ENCODE measurements at places on chromosomes 1 and 21. TPM values are rescaled to one million over a fixed set of nuclear protein-coding genes. Genes with fewer than 3 reads are reported as not detected.

GRCh38 chr1:230753586-230754251, 6.5 kb downstream of the CAPN9 start:
- DNase-seq, result peak; percentile 74

DNA sequence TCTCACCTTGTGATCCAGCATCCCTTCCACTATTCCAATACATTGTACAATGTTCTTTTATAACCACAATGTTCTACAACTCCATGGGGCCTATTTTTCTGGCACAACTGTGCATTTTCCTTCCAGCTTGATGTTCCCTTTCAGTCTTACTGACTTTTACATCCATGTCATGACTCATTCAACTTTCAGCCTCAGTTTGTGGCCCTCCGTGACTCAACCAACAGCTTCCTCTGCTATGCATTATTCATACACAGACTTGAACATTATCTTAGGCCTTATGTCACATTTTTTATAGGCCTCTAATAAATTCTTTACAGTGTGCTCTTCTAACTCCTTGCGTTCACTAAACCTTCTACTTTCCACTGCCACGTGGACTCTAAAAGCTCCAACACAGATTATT, 119.4 kb upstream of the PRMT6 start:
- no peak for DNase-seq

AGO4 gene
- 16.5 TPM for total RNA-seq

DNA sequence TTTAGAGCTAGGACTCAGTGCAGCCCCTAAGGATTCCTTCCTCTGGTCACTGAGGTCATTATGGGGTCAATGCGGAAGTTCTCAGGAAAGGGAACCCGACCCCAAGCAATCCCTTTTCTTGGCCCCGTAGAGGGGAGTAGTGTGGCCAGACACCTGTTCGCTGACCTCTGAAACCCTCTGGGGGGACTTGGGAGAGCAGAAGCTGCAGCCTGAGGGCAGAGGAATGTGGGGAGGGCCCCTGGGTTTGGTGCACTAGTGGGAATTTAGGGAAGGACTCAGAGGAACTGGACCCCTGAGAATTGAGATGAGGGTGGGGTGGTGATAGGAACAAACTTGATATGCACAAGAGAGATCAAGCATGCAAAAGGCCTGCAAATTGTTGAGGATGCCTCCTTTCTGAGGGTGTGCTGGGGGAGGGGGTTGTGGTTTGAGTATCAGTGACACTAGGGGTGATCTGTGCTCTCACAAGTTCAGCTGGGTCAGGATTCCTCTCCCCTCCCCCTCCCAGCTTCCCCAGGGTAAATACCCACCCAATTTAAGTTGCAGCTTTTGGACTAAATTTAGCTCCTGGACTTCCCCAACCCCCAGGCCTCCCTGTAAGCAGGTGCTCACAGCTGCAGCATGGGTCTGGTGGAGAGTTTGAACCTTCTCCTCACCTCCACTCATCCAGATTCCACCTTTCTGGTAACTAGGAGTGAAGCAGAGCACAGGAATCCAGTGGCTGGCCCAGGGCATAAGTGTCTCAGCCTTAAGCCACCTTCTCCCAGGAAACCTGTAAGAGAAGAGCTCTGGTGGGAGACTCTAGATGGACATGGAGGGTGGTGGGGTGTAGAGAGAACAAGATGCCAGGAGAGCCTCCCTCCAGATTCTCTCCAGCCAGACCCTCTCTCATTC, 13.5 kb downstream of the ADAMTSL4 start:
- DNase-seq, result no peak

RNF223 gene
- not detected for total RNA-seq

- no peak for DNase-seq
Measured at GRCh38 chr1:205373798-205374175, 17.1 kb upstream of the KLHDC8A start.

- no peak for DNase-seq
Measured at GRCh38 chr1:82185084-82185483, 384.4 kb downstream of the ADGRL2 start.

- no peak for DNase-seq
Measured at GRCh38 chr1:24558902-24559791, 3.3 kb downstream of the NCMAP start.

- no peak for DNase-seq
Measured at GRCh38 chr1:43625063-43625780, 24.7 kb upstream of the KDM4A start.

PLPPR4 gene
- total RNA-seq, result 0.24 TPM

DNA sequence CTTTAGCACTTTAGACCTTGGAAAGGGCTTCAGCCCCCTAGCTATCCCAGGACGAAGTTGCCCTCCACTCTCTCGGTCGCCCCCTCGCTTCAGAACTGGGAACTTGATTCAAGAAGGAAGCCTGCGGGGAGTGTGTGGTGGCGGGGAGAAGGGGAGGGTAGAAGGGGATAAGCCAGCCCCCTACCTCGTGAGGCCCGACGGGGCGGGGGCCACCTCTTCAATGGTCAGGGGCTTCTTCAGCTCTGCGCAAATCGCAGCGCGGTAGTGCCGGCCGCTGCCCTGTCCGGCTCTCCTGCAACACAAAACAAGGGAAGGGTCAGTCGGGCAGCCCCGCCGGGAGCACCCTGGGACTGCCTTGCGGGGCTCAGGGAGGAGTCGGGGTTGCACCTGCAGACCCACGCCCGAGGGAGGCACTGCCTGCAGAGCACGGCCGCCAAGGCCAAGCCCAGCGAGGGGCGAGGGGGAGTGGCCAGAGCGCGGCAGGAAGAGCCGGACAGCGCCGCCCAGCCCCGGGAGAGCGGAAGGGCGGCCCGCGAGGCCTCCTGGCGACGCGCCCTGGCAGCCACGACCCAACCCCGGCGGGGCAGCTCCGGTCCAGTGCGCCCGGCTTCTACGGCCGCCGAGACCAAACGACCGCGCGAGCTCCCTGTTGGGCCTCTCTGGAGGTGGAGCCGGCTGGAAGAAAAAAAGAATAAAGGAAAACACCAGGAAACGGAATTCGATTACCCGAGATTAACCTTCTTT, 56.2 kb upstream of the RASAL2 start:
- peak; percentile 94 for DNase-seq

GRCh38 chr21:44837537-44837936, 19.7 kb upstream of the SUMO3 start:
- DNase-seq, result no peak

GRCh38 chr21:28375708-28376385, 616.8 kb downstream of the LTN1 start:
- no peak for DNase-seq

- DNase-seq, result no peak
Measured at GRCh38 chr1:5568321-5568720, 423.9 kb downstream of the NPHP4 start.

UTS2 gene
- not detected for total RNA-seq

DNA sequence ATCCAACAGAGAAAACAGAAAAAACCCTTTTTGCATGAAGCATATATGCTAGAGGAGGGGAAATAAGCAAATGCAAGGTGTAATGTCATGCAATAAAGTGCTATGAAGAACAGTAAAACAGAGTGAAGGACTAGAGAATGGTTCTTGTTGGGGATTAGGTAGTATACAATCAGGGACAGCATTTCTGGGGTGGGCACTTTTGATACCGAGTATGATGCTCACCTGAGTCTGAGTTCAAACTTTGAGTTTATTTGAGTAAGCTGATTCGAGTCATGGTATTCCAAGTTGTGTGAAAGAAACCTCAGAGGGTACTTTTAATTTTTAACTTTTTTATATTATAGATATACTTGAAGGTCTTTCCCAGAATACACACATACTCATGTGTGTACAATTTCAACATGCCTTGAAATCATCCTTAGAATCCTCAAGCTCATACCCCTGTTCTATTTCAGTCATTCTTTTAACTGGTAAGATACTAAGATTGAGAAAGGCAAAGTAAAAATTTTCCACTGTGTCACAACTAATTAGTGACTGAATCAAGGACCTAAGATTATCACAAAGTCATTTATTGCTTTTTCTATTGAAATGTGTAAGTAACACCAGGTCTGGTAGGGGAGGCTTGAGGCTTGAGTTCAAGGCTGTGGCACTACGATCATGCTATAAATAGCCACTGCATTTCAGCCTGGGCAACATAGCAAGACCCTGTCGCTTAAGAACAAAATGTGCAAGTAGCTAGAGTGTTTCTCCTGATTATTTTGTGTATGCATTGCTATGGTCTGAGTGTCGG, 12.1 kb downstream of the LRRC8B start:
- DNase-seq, result no peak

GRCh38 chr21:44010429-44010828, 1.7 kb upstream of the TRAPPC10 start:
- no peak for DNase-seq

AQP10 gene
- not detected for total RNA-seq

PEAR1 gene
- total RNA-seq, result 8.1 TPM

GRCh38 chr1:228478326-228478725, 8.9 kb upstream of the RNF187 start:
- no peak for DNase-seq

DNA sequence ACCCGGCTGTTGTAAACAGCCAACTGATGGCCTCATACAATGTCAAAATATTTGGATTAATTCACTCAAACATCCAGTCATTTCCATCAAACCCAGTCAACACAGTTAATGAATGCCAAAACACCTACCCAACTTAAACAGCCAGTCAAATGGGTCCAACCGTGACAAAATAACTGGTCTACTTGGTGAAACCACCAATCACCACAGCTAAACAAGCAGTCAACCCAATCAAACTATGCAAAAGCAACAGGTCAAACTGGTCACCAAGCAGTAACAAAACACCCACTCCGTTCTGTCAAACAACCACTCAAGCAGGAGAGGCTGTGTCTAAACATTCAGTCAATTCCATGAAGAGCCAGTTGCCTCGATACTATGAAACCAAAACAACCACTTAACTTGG, 119.2 kb downstream of the FOXD2 start:
- no peak for DNase-seq

- no peak for DNase-seq
Measured at GRCh38 chr1:94279038-94279437, 41.7 kb upstream of the ARHGAP29 start.

EXO1 gene
- 0.65 TPM for total RNA-seq

- no peak for DNase-seq
Measured at GRCh38 chr1:93770640-93771039, 89.0 kb upstream of the BCAR3 start.

TRIM63 gene
- 212 TPM for total RNA-seq

- DNase-seq, result no peak
Measured at GRCh38 chr1:156198831-156199349, 5.0 kb downstream of the SLC25A44 start.

DNA sequence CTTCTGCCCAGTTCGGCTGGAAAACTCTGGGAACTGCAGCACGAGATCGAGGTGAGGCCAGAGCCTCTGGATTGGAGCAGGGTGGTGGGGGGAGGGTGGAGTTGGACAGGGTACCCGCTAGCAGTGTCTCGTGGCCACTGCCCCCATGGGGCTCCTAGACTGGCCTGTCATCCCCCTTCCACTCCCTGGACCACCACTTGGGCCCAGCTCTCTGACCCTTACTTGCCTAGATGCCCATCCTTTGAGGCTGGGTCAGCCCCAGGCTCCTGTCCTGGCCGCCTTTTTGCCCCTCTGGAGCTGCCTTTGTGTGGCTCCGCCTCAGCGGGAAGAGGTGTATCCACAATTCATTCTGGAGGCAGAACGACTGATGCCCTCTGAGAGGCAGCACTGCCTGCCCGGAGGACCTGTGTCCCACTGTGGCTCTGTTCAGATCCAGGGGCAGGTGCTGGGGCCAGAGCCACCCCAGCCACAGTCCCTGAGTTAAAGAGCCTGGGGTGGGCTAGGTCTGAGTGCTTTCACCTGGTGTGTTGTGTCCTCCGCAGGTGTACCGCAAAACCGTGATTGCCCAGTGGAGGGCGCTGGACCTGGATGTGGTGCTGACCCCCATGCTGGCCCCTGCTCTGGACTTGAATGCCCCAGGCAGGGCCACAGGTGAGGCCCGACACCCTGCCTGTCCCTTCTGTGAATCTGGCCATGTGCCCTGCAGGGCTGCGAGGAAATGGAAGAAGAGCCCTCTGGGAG, 17.7 kb downstream of the FAAH start:
- no peak for DNase-seq

- no peak for DNase-seq
Measured at GRCh38 chr1:189424746-189425331, 1052.8 kb downstream of the BRINP3 start.

- no peak for DNase-seq
Measured at GRCh38 chr1:118338936-118339335, 153.9 kb upstream of the SPAG17 start.

DNA sequence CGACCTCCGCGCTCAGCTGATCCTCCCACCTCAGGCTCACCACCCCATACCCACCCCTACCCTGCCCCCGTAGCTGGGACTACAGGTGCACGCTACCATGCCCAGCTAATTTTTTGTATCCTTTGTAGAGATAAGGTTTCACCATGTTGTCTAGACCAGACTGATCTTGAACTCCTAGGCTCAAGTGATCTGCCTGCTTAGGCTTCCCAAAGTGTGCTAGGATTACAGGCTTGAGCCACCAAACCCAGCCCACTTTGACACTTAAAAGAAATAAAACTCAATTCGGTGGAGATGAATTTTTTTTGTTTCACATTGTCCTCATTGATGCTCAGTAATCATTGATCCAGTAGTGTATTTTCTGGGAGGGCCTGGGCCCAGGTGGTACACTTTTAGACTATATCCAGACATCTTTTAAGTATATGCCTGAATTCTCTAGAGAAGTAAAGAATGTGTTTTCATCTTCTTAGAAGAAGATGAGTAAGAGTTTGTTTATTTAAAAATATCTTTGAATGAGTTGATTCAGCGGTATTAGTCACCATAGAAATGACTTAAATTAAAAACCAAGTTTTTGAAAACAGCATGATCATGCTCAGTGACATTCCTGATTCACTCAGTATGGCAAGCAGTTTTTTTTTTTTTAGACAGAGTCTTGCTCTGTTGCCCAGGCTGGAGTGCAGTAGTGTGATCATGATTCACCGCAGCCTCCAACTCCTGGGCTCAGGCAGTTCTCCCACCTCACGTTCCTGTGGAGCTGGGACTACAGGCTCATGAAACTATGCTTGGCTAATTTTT, 57.8 kb downstream of the EPB41 start:
- no peak for DNase-seq

- no peak for DNase-seq
Measured at GRCh38 chr1:69947837-69948236, 257.5 kb downstream of the LRRC40 start.

DNA sequence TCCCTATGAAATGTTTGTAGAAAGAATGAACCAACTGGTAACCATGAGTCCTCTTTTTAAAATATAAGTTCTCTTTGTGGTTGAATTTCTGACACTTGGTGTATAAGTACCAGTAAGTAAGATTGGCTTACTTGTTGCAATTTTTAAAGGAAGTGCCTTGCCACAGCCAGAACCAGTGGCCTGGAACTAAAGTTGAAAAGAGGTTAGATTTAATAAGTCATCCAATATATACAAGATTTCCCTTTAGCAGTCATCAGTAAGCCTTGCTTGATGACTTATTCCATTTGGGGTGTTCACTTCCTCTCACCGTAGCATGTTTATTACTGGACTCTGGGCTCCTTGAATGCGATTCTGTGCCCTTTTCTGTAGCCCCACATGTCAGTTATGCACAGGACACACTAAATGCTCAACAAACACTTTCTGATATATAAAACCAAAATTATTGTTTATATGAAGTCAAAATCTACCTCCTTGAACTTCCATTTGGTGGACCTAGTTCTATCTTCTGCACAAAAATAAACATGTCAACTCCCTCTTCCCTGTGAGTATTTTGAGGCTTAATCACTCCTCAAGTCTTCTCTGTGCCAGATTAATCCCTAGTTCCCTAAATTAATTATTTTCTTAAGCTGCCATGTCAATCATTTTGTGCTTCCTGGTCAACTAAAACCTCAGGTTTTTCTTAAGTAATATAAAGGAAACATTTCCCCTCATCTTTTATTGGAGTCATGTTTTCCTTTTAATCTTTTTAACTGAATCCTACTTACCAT, 218.1 kb downstream of the ST6GALNAC3 start:
- DNase-seq, result no peak

GRCh38 chr1:239617731-239618130, 231.4 kb downstream of the CHRM3 start:
- DNase-seq, result no peak

- DNase-seq, result no peak
Measured at GRCh38 chr1:205042911-205043806, at the start of gene CNTN2. CNTN2 (plus strand) TSS chr1:205043212; CDS start chr1:205053186, 9,974 bp downstream.
